Glomerular endothelial cell (primary cell): ENCODE measurements at places on chromosomes 3 and 15. TPM values are rescaled to one million over a fixed set of nuclear protein-coding genes. Genes with fewer than 3 reads are reported as not detected.

The CLDN1 gene
- 18.1 and 63.1 TPM in 2 replicates for total RNA-seq

The RHOV gene
- 0.10 and 0.23 TPM in 2 replicates for total RNA-seq

The GPR27 gene
- 0.19 TPM in 1 of 2 replicates, not detected in the other for total RNA-seq

The RBP2 gene
- not detected in 2 replicates for total RNA-seq

The CEMIP gene
- 0.53 and 2.0 TPM in 2 replicates for total RNA-seq
